H7 (cell line): ENCODE measurements at places on chromosomes 12 and 14.

DNA sequence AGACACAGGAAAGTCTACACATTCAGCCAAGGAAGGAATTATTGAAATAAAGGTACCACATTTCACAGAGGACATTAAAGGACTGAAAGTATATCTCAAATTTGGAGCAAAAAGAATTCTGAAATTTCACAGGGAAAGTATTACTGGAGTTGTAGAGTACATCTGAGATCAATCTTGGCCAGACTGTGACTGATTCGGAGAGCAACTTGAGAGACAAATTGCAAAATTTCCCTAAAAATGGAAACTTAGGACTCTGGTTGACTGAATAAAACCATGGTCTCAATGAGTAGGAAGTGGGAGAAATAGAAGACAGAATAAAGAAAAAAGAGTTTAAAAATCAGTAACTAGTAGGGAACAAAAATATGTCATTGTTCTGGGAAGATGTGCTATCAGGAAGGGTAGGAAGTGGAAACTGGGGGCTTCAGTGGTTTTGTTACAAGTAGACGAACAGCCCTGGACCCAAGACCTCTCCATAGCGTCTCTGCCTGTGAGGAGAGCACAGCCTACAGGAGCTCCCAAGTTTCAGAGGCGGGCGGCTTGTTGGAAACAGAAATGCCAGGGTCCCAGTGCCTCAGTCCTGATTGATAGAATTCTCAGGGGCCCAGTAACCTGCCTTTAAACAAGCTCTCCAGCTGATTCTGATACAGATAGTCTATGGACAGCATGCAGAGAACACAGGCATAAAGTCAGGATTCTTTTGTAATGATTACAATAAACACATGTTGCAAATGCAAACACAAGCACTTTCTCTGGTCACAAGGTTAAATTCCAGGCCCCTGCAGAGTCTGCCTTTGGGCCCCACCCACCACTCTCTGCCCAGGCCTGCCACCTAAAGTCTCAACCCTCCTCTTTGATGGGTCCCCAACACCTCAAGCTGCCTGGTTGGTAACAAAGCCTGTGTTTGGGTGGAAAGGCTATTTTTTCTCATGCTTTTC, 63.1 kb downstream of the BBS10 start:
- DNase-seq, result peak; percentile 19

GRCh38 chr12:117041798-117042170, 57.4 kb downstream of the TESC start:
- no peak for DNase-seq

GRCh38 chr12:51442324-51442723, 17.7 kb downstream of the SLC4A8 start:
- no peak for DNase-seq

GRCh38 chr12:133083345-133083744, 2.6 kb downstream of the ZNF140 start:
- DNase-seq, result no peak

GRCh38 chr12:52200086-52200780, 8.4 kb upstream of the KRT80 start:
- peak; percentile 91 for DNase-seq

DNA sequence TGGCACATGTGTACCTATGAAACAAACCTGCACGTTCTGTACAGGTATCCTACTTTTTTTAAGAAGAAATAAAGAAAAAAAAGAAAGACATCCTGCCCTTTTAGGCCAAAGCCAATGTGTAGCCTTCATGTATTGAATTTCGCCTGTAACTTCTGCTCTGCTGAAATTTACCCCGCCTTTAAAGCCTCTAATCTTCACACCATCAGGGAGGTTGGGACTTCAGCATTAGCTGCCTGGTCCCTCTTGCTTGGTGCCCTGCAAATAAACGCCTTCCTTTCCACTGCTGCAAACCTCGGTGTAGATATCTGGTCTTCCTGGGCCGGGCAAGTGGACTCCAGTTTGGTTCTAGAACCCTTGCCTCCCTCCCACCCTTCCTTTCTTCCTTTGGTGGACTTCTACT, 2.6 kb upstream of the KRT71 start:
- no peak for DNase-seq

GRCh38 chr12:104060791-104061190, 3.5 kb upstream of the HCFC2 start:
- no peak for DNase-seq

GRCh38 chr12:44118946-44119345, 283.1 kb downstream of the TMEM117 start:
- DNase-seq, result no peak

- DNase-seq, result peak; percentile 55
Measured at GRCh38 chr14:88929656-88930436, 105.4 kb downstream of the TTC8 start.

GRCh38 chr14:62144863-62145262, 382.6 kb downstream of the SNAPC1 start:
- DNase-seq, result no peak

- DNase-seq, result no peak
Measured at GRCh38 chr12:94802796-94803195, 152.4 kb upstream of the TMCC3 start.

GRCh38 chr12:53499266-53500141, at the start of gene MAP3K12:
TSS of gene MAP3K12 (minus strand) at chr12:53499458. CDS start at chr12:53487391, 12,067 bp downstream.
- DNase-seq, result peak; percentile 88

GRCh38 chr12:68880660-68881325, 52.2 kb downstream of the CPM start:
- DNase-seq, result no peak
